Temporal lobe (tissue), 4 donors: ENCODE measurements at places on chromosomes 7 and 10. TPM values are rescaled to one million over a fixed set of nuclear protein-coding genes. Genes with fewer than 3 reads are reported as not detected.

FAM171A1 gene
- 30.7 TPM for total RNA-seq

FBXO24 gene
- total RNA-seq, result not detected

SH2D4B gene
- total RNA-seq, result 1.2 TPM

CSTF2T gene
- total RNA-seq, result 28.8 TPM

GHRHR gene
- 2.2 TPM for total RNA-seq

ODAD2 gene
- total RNA-seq, result 1.5 TPM

CABCOCO1 gene
- total RNA-seq, result 4.2 TPM

SLC26A3 gene
- not detected for total RNA-seq

URGCP gene
- 29.0 TPM for total RNA-seq

ARID5B gene
- total RNA-seq, result 11.1 TPM

ICA1 gene
- total RNA-seq, result 20.4 TPM

AZGP1 gene
- not detected for total RNA-seq

ASAH2B gene
- total RNA-seq, result 7.4 TPM

GPR26 gene
- total RNA-seq, result 4.2 TPM

PROSER2 gene
- 0.98 TPM for total RNA-seq

CDHR3 gene
- total RNA-seq, result 11.6 TPM

IKZF1 gene
- 3.0 TPM for total RNA-seq

ZNF679 gene
- total RNA-seq, result not detected

TAS2R16 gene
- not detected for total RNA-seq

FAM24B gene
- total RNA-seq, result 3.7 TPM

SRRM3 gene
- 8.1 TPM for total RNA-seq

OR6B1 gene
- not detected for total RNA-seq

NME8 gene
- not detected for total RNA-seq

ABCB4 gene
- 0.74 TPM for total RNA-seq

CPED1 gene
- total RNA-seq, result 2.2 TPM

CPA2 gene
- total RNA-seq, result not detected

SLC18A3 gene
- total RNA-seq, result not detected

OR9A2 gene
- total RNA-seq, result 0.49 TPM

OPALIN gene
- total RNA-seq, result not detected

AGR2 gene
- total RNA-seq, result 0.49 TPM

PPP1R3A gene
- total RNA-seq, result not detected

PAPOLB gene
- 0.74 TPM for total RNA-seq

KLLN gene
- 0.49 TPM for total RNA-seq

SLC26A5 gene
- not detected for total RNA-seq

PTN gene
- total RNA-seq, result 185 TPM

PLAU gene
- total RNA-seq, result 0.98 TPM

GRID1 gene
- 8.6 TPM for total RNA-seq

GPR15LG gene
- total RNA-seq, result not detected

TCF7L2 gene
- 3.0 TPM for total RNA-seq

CCSER2 gene
- total RNA-seq, result 70.6 TPM

AKR1C8 gene
- total RNA-seq, result not detected

NXPH1 gene
- total RNA-seq, result 34.9 TPM

GBX1 gene
- total RNA-seq, result not detected

TMEM270 gene
- not detected for total RNA-seq

EBLN1 gene
- total RNA-seq, result not detected

ENKUR gene
- total RNA-seq, result 3.7 TPM

A1CF gene
- total RNA-seq, result not detected

LFNG gene
- 6.6 TPM for total RNA-seq

LIPF gene
- total RNA-seq, result 3.4 TPM

FAM180A gene
- not detected for total RNA-seq

NPSR1 gene
- total RNA-seq, result not detected

C10orf62 gene
- not detected for total RNA-seq

ERVW-1 gene
- total RNA-seq, result not detected

PILRA gene
- total RNA-seq, result 1.2 TPM

LOXL4 gene
- total RNA-seq, result 0.25 TPM

SPDYE5 gene
- not detected for total RNA-seq

COBL gene
- total RNA-seq, result 9.8 TPM
